ENCODE measurements at places on chromosomes 4 and X. TPM values are rescaled to one million over a fixed set of nuclear protein-coding genes. Genes with fewer than 3 reads are reported as not detected.

The ASB12 gene
- total RNA-seq, result not detected

The F9 gene
- total RNA-seq, result not detected

The GAB1 gene
- 23.0 TPM for total RNA-seq

The RBM46 gene
- 0.34 TPM for total RNA-seq

The MRFAP1 gene
- total RNA-seq, result 142 TPM

The ITIH6 gene
- total RNA-seq, result not detected

The GAGE13 gene
- total RNA-seq, result not detected

The ABHD18 gene
- 9.3 TPM for total RNA-seq

The ZXDB gene
- 18.5 TPM for total RNA-seq

The MAGEA11 gene
- total RNA-seq, result not detected

The GPR34 gene
- not detected for total RNA-seq

The FRG2 gene
- not detected for total RNA-seq

The TMPRSS11A gene
- total RNA-seq, result 0.50 TPM

The SOX3 gene
- total RNA-seq, result not detected

The DMRTC1 gene
- not detected for total RNA-seq

The TMSB15A gene
- not detected for total RNA-seq

The PHKA1 gene
- total RNA-seq, result 21.6 TPM

The PLXNA3 gene
- total RNA-seq, result 39.3 TPM

The TEX11 gene
- total RNA-seq, result not detected

The CCDC110 gene
- 0.14 TPM for total RNA-seq

The MAP7D2 gene
- 0.64 TPM for total RNA-seq

The SLC9A6 gene
- total RNA-seq, result 21.7 TPM

The ARSD gene
- total RNA-seq, result 57.2 TPM

The USP26 gene
- total RNA-seq, result not detected

The OPRPN gene
- not detected for total RNA-seq

The UGT2B11 gene
- total RNA-seq, result not detected

The VCX3B gene
- not detected for total RNA-seq

The PAGE3 gene
- not detected for total RNA-seq

The TMEM35A gene
- total RNA-seq, result 0.14 TPM

The HMX1 gene
- not detected for total RNA-seq

The ADH1A gene
- not detected for total RNA-seq

The DDIT4L gene
- 1.0 TPM for total RNA-seq

The FGD1 gene
- 5.6 TPM for total RNA-seq

The SPP1 gene
- total RNA-seq, result not detected

Data from nasal cavity respiratory epithelium epithelial cell of viscerocranial mucosa (primary cell).